SJCRH30 (cell line): ENCODE measurements at places on chromosomes 11 and 22. TPM values are rescaled to one million over a fixed set of nuclear protein-coding genes. Genes with fewer than 3 reads are reported as not detected.

DNA sequence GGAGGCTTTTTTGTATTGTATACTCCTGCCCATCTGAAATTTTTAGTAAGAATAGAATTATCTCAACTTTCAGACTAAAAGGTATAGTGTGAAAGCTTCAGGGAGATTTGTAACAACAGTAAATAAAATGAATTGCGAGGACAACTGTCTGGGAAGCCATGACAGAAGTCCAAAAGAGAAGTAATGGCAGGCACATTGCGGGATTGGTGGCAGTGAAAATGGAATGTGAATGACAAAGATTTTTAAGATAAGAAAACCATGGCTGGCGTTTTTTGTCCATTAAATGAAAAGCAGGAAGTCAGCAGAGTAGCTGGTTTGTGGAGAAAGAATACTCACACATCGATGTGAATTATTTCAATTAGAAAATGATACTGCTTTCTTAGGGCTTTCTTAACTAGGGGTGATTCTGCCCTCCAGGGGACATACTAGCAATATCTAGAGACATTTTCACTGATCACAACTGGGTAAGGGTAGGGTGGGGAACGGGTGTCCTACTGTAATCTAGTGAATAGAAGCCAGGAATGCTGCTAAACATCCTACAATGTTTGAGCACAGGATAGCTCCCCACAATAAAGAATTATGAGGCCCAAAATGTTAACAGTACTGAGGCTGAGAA is 1.6 kb downstream of the NPAT start:
- H3K27me3 ChIP-seq = no peaks in the 10 kb centered on the region
- no peak for DNase-seq
- H3K4me3 ChIP-seq = peak overlapping the region; percentile 71
- H3K36me3 ChIP-seq = peaks cover 3% of the 10 kb centered on the region
- H3K4me1 ChIP-seq = no peaks in the 10 kb centered on the region

FIBIN gene
- total RNA-seq = 0.15 and 0.36 TPM in 2 replicates

DNA sequence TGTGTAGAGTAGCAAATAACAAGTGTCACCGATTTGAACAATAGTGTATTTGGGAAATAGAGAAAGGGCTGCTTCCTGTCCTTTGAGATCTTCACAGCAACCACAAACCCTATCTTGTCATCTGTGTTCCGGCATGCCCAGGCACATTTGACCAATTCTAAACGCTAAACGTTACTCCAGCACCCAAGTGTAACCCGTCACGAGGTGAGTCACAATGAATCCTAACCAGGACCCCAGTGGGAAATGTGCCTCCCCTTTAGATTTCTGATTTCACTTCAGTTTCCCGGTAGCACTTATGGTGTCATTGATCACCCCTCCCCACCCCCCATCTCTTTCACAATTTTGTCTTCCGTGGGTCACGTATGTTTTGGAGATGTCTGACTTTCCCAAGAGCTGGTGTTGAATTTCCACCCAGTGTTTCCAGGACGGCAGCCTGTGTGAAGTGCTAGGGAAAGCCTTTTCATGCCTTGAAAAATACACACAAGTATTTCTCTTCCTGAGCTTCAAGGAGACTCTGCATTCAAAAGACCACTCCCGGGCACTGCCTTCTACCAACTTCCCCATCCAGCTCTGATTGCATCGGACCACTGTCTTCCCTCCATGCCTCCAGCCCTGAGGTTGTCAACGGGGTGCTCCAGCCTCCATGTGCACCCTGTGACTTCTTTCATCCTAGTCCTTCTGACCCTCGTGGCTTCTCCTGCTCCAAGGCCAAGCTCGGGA is 10.5 kb upstream of the C11orf24 start:
- no peaks in the 10 kb centered on the region for H3K4me1 ChIP-seq
- no peaks in the 10 kb centered on the region for H3K36me3 ChIP-seq
- H3K27ac ChIP-seq = no peak overlapping the region
- DNase-seq = no peak
- H3K4me3 ChIP-seq = no peak overlapping the region
- no peaks in the 10 kb centered on the region for H3K27me3 ChIP-seq

DNA sequence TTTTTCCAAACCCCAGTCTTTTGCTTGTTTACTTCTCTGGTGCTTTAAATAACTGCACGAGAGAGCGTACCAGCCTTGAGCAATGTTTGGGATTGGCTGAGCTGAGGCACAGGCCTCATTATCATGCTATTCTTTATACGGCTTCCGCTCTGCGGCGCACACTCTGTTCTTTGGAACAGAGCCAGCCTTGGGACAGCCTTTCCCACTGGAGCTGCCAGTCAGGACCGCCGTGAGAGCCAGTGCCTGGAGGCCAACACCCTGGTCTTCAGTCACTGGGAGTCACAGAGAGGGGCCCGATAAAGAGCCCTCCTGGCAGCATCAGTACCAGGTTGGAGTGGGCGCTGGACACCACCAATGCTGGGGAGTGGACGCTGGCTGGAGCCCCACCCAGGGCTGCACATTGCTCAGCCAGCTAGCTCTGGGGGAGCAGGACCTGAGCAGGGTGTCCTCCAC is 125.6 kb downstream of the BCR start:
- peaks cover 4% of the 10 kb centered on the region; the same call in 1 of the 2 replicates for H3K36me3 ChIP-seq
- no peaks in the 10 kb centered on the region for H3K4me1 ChIP-seq
- peak; percentile 0 for DNase-seq
- H3K27me3 ChIP-seq = no peaks in the 10 kb centered on the region

PHOX2A gene
- total RNA-seq = not detected in 2 replicates
